ENCODE measurements at places on chromosomes 6 and 20.

DNA sequence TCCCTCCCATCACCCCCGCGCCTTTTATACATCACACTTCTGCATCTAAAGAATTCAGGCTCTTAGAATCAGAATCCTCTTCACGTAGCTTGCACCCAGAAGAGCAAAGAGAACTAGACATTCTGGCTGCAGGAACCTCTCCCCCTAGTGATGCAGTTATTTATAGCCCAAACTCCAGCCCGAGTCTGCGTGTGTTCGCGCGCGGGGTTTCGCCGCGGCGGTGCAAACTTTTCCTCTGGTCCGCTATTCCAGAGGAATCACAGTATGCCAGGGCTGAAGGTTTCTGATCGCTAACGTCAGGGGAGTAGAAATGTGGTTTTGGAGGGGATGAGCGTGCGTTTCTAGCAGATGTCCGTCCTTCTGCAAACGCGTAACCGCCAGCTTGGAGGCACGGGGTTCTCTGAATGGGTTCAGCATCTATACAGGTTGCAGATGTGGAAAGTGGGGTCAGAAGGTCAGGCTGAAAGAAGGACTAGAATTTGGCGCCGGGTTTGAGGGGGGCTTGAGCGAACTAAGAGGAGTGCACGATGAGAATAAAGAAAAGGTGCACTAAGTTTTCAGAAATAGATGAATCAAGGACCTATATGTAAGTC is 1.8 kb downstream of the EPHA7 start:
- no peak for DNase-seq

DNA sequence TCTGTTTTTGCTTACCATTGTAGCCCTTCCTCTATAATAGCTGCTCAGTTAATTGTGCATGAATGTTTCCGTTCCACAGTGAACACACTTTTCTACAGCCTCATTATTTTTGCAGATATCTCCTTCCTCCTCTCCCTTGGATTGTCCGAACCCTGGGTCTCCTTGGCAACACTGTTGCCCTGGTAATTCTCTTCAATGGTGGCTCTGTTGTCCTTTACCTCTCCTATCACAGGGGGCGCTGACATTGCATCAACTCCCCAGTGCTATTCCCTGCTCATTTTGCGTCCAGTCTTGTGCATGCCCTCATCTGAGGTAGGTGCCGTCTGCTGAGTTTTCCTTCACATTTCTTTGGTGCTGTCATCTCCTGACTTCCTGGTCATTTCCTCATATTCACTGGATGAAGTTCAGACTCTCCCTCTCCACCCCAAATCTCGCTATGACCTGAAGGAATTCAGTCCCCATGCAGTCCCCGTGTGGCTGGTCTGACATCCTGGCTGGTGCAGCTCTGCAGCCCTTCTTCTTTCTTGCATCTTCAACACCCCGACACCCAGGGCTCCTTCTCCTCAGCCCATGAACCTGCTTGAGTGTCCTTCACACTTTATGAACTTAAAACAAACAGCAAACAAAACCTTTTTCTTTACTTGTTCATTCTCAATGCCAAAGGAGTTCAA is 21.1 kb downstream of the PHACTR2 start:
- no peak for DNase-seq

DNA sequence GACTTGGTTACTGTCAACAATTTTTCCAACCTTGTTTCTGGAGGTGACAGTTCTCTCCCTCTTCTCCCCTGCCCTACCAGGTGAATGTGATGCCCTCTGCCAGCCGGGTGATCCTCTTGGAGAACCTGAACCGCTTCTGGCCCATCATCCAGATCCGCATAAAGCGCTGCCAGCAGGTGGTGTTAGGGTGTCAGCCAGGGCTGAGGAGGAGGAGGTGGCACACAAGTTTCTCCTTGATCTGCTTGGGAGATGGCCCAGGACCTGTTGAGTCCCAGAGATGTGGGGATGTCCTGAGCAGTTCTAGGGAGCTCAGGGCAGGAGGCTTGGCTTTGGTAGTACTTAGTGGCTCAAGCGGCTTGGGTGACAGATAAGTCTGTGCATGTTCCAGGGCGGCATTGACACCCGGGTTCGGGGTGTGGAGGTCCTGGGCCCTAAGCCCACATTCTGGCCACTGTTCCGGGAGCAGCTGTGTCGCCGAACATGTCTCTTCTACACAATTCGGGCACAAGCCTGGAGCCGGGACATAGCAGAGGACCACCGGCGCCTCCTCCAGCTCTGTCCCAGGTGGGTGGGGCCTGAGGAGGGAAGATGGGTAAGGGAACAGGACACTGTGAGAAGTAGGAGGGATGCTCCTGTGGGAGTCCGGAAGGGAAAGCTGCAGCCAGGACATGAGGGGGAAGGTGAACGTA is 21.2 kb downstream of the CUL9 start:
- DNase-seq, result no peak

DNA sequence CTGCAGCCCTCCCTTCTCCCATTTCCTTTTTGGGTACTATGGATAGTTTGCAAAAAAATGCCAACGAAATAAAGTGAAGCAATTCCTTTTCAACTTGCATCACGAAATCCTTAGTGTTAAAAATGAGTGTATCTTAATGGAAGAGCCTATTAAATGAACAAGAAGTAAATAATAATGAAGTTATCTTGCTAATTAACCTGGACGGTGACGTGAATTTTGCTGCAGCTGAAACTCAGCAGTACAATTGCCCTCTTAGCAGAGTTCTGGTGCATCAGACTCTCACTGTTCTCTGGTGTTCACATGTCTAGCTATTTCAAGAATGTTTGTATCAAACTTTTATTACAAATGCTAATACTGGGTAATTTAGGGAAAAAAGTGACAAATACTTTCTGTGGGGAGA is 119.7 kb upstream of the HDAC2 start:
- DNase-seq, result no peak

DNA sequence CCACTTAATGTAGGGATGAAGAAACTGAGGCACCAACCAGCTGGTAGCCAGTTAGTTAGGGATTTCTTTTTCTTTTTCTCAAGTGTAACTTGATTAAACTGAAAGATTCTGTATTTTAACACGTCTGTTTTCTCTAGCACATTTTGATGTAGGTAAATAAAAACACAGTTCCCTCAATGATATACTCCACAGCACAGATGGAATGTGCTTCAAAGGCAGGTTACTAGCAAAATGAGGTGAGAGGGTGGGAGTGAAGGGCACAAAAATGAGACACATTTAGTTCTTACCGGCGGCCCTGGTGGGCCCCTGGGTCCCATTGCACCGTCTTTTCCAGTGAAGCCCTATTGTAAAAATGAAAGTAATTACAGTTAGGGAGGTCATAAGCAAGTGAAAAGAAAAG is 108.9 kb downstream of the COL12A1 start:
- DNase-seq, result no peak

GRCh38 chr6:30213667-30213956 is 406 bp upstream of the TRIM26 start:
- DNase-seq, result no peak

GRCh38 chr6:152100183-152100618 is 292.7 kb downstream of the ESR1 start:
- no peak for DNase-seq

DNA sequence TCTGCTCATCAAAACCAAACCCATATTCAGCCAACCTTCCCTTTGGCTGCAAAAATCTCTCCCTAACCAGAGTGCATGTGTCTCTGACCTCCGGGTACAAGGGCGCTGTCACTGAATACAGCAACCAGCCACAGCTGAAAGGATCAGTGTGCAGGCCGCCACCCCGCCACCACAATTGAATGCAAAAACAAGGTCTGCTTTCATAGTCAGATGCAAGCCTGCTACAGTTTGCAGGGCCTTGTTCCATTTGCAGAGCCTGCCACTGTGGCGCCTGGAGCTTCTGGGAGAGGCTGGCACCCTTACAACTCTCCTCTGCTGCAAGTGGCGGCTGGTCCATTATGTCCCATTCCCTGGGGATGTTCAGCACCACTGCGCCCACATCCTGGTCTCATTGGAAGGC is 23.5 kb downstream of the MDGA1 start:
- no peak for DNase-seq

DNA sequence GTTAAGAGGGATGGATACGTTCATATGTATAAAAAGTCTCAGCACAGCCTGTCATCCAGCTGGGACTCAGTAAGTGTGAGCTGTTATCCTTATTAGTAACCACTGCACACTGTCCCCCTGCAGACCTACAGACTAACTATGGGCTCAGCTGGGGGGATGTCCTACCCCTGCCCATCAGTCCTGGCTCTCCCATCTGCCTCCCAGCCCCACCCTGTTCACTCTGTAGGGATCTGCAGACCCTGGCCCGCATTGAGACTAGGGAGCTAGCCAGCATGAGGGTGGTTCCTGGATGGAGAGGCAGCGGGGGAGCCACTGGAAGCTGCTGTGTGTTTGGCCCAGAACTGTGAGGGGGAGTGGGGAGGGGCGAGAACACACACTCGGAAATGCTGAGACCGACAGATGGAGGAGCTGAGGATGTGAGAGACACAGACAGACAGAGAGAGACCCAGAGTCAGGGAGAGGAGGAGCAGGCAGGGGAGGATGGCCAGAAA is 17.1 kb downstream of the XKR7 start:
- no peak for DNase-seq

GRCh38 chr20:3248167-3248992 is 9.4 kb upstream of the SLC4A11 start:
- DNase-seq, result peak; percentile 16

DNA sequence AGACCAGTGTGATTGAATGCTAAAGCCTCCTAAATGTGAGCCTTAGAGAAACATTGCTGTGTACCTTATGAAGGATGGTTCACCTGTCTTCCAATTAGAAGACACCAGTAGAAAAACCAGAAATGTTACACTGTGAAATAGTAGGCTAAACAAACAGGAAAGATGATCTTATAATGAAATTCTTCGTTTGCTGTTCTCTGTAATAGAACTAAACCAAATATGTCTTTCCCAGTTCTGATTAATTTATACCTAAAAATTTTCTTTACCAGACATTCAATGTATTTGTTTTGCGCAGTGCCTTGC is 114.8 kb downstream of the RTN4IP1 start:
- DNase-seq, result no peak

DNA sequence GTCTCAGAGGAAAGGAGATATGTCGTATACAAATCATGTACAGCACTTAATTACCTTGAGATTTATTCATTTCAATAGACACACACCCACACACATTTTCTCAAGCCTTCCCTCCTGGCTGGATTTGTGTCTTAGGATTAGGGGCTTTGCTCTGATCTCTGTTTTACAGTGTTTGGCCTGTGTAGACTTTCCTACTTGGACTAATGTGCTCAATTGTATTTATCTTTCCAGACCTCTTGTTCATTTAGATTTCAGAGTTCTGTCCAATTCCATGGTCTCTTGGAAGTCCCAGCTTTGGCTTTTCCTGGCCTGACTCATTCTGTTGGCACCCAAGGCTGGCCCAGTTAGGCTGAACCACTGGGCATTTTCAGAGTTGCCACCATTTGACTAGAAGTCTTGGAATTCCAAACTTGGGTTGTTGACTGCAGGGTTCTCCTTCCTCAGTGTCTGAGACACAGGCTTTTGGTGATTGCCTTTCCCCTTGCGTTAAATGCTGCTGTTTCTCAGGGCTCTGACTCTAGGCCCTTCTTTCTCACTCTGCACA is 8.9 kb upstream of the RFPL4B start:
- no peak for DNase-seq

DNA sequence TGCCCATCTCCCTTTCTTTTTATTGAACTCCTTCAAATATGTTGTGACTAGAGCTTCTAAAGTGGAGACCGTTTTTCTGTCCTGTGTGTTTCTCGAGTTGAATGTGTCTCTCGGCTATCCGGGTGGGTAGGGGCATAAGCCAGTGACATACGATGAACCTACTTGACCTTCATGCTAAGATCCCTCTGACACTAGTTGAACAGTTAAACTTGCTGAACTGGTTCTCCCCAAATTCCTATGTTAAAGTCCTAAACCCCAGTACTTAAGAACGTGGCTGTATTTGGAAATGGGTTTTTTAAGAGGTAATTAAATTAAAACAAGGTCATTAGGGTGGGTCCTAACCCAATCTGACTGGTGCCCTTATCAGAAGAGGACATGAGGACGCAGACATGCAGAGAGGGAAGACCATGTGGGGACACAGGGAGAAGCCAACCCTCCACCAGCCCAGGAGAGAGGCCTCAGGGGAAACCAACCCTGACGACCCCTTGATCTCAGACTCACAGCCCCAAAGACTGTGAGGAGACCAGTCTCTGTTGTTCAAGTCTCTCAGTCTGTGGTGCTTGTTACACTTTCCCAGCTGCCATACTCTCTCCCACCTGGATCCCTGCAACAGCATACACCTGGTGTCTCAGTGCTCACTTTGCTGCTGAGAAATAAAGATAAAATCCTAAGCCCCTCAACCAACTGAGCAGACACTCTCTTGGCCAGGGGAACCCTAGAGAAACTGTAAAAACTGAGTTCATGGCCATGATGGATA is 208.4 kb downstream of the MYLK4 start:
- no peak for DNase-seq

DNA sequence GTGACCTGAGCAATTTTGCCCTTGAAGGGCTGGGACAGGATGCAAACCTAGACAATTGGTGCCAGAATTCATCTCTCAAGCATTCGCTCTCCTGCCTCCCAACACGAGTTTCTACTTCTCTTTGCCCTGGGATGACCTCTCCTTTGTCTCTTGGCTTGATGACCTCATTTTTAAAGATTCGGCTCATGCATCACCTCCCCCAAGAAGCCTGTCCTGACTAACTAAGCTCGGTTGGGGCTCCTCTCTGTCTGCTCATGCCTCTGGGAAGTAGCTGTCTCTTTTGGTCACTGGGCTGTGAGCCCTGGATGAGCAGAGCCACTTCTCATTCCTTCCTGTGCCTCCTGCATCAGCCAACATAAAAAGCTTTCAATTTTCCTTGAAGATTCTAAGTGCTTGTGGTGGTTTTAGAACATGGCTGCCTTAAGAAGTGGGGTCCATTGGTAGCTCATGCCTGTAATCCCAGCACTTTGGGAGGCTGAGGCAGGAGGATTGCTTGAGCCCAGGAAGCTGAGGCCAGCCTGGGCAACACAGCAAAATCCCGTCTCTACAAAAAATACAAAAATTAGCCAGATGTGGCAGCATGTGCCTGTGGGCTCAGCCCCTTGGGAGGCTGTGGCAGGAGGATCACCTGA is 11.1 kb upstream of the TCF15 start:
- DNase-seq, result no peak

DNA sequence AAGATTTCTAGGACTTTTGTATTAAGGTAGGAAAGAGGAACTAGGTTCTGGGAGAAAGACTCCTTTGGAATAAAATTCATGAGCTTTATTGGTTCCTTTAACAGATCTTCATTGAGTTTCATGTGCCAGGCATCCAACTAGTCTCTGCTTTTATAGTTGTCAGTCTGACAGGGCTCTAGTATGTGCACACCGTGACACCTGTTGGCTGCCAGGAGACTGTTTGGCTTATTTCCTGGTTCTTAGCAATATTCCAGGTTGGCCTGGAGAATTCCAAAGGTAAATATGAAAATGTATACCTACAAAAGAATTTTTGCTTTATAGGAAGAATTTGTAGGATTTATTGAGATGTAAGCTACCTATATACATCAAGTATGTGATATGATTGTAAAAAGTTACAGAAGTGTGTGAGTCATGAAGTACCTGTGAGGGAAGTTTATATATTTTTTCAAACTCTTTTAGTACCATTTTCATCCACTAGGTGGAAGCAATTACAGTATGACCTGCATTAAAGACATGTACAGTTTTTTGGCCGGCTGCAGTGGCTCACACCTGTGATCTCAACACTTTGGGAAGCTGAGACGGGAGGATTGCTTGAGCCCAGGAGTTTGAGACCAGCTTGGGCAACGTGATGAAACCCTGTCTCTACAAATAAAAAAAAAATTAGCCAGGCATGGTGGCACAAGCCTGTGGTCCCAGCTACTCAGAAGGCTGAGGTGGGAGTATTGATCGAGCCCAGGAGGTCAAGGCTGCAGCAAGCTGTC is 35.2 kb downstream of the NDUFAF5 start:
- no peak for DNase-seq

Measured in stimulated activated CD4-positive, alpha-beta T cell treated with anti-CD3 and anti-CD28 coated beads, Interleukin-4, amount 100 ng/mL, for 1 hour (primary cell).